ENCODE measurements at places on chromosomes 7 and 10. TPM values are rescaled to one million over a fixed set of nuclear protein-coding genes. Genes with fewer than 3 reads are reported as not detected.

The PRPS1L1 gene
- not detected for total RNA-seq

The DNAH11 gene
- total RNA-seq: 0.04 TPM

The STEAP4 gene
- total RNA-seq: not detected

The HOXA2 gene
- 0.99 TPM for total RNA-seq

The SUGCT gene
- 1.8 TPM for total RNA-seq

The ASAH2 gene
- 3.2 TPM for total RNA-seq

The AGBL3 gene
- total RNA-seq: 1.1 TPM

The OR13A1 gene
- total RNA-seq: not detected

The HOXA7 gene
- 5.0 TPM for total RNA-seq

The ZNF239 gene
- 2.1 TPM for total RNA-seq

The FBXW4 gene
- total RNA-seq: 23.7 TPM

The ABCA13 gene
- 0.05 TPM for total RNA-seq

The ELN gene
- not detected for total RNA-seq

The NPTX2 gene
- total RNA-seq: 0.09 TPM

The VPS37D gene
- 2.9 TPM for total RNA-seq

All from A549 treated with RU486 at 1 μM for 4 hours (cell line).